Activated naive CD8-positive, alpha-beta T cell treated with anti-CD3 and anti-CD28 coated beads, Interleukin-2, amount 10 ng/mL, durations not matched to agents 7 days and 5 days (primary cell): ENCODE measurements at places on chromosomes 3 and 15. TPM values are rescaled to one million over a fixed set of nuclear protein-coding genes. Genes with fewer than 3 reads are reported as not detected.
A peak's percentile ranks its signal among the peaks of the same experiment; 100 is the strongest.

DNA sequence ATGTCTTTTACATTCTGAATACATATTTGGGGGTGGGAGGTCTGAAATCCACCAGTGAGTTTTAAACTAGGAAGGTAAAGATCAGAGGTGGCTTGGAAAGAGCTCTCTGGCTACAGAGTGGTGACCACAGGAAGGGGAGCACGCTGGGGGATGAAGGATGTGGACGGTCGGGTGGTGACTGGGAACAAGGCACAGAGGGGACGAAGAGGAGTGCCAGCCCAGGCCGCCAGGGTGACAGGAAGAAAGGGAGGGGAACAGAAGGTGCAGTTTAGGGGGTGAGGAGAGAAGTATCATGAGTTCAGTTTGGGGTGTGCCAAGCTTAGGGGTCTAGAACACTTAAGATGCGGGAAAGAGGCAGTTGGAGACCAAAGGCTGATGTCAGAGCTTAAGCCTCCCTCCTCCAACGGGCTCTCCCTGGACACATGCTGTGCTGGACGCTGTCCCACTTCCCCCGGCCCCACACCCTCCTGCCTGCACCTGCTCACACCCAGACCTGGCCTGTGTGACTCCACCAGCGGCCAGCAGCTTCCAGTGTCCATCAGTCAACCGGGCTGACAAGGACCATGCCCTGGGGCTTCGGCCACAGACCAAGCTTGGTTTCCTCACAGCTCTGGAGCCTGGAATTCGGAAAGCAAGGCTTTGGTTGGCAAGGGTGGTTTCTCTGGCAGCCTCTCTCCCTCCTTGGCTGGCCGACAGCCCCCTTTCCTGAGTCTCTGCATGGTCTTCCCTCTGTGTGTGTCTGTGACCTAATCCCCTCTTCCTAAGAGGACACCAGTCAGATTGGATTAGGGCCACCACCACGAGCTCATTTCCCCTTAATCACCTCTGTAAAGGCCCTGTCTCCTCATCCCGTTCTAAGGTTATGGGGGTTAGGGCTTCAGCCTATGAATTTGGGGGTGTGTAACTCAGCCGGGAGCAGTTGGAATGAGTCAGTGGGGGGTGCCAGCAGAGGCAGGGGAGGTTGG, 120.4 kb upstream of the IQSEC1 start:
- H3K27ac ChIP-seq, result peak overlapping the region; percentile 26
- H3K27me3 ChIP-seq, result peaks cover 5% of the 10 kb centered on the region
- no peak for DNase-seq
- peaks cover 6% of the 10 kb centered on the region for H3K36me3 ChIP-seq

DNA sequence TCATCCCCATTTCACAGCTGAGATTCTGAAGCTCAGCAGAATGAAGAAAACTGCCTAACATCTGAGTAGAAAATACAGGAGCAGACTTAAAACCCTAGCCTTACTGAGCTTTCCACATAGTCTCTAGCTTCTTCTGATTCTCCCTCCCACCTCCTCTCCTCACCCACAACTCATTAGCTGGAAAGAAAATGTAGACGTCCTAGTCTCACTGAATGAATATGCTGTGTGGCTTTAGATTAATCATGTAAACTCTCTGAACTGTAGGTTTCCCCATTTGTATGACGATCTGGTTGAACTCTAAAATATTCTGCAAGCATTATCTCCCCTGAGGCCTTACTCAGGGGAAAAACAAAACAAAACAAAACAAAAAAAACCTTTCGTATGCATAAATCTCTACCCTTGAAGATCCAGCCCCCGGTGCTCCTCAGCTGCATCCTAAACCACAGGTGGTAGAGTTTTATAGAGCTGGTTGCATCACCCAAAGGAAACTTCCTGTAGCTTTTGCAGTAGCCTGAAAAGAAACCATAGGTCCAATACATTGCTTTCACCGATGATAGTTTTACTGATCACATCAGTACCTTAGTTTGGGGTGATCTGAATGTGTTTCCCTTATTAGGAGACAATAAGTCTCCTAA, 40.6 kb downstream of the FOXB1 start:
- H3K27me3 ChIP-seq, result peaks cover 9% of the 10 kb centered on the region
- peak overlapping the region; percentile 41 for H3K4me3 ChIP-seq
- peak overlapping the region; percentile 68 for H3K27ac ChIP-seq
- no peak for DNase-seq

DNA sequence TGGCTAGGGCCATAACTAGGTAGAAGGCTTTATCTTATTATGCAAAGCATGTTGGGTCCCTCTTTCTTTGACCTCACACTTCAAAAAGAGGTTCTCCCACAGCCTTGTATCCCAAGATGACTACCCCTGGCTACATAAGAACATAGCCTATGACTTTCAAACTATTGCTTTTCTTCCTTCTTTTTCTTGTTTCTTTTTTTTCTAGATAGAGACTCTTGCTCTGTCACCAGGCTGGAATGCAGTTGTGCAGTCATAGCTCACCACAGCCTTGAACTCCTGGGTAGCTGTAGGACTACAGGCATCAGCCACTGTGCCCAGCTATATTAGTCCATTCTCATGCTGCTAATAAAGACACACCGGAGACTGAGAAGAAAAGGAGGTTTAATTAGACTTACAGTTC, 47.2 kb downstream of the DIPK2A start:
- H3K27ac ChIP-seq, result no peak overlapping the region
- no peaks in the 10 kb centered on the region for H3K27me3 ChIP-seq
- H3K4me3 ChIP-seq, result no peak overlapping the region
- H3K4me1 ChIP-seq, result no peaks in the 10 kb centered on the region
- peaks cover 2% of the 10 kb centered on the region for H3K36me3 ChIP-seq

DNA sequence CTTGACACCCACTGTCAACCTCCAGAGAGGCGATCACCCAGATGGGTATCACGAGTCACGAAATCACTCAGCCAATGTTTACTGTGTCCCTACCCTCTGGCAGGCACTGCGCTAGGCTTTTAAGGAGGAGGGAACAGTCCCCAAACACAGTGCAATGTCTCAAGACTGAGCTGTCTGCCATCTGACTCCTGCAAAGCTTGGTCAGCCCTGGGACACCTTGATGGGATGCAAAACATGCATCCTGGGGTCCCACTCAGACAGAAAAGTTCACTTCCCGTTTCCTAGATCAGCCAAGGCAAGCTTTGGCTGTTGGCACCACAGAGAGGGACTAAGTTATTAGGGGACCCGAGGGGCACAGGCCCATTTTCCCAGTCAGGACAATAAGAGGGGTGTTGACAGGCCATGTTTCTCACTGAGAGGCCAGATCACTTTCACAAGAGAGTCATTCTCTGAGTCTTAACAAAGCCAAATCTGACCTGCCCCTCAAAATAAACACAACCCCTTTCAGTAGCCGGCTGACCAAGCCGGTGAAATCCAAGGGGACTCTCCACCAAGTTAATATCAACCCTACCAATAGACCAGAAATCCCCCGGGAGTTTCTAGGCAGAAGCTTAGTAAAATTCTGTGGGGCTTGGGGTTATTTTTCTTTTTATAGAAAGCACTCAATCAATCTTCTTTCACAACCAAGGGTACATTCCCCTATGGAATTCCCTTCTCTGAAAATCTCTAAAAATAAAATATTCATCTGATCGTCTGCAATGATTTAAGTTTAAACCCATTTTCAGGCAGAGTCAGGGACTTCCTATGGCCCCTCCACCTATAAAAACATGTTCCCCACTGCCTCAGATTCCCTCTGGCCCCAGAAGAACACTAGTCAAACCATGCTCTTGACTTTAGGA, 3.5 kb downstream of the RFTN1 start:
- no peaks in the 10 kb centered on the region for H3K27me3 ChIP-seq
- no peak for DNase-seq
- H3K27ac ChIP-seq, result peak overlapping the region; percentile 84

DNA sequence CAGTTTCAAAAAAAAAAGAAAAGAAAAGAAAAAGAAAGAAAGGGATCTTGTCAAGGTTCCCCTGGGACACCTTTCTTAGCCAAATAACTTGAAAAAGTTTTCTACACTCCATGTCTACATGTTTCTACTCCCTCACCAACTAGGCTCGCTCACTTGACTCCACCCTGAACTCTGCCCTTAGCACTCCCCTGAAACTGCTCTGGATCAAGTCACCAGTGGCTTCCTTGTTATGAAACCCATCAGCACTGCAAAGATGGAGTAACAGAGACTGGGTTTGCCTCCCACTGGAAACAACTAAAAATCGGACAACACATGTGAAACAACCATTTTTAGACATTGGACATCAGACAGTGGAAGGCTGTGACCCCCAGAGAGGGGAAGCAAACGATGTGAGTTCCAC, 36.8 kb downstream of the TMEM40 start:
- no peaks in the 10 kb centered on the region for H3K36me3 ChIP-seq
- H3K27me3 ChIP-seq, result peaks cover 2% of the 10 kb centered on the region
- H3K4me1 ChIP-seq, result peaks cover 9% of the 10 kb centered on the region
- no peak overlapping the region for H3K27ac ChIP-seq
- no peak overlapping the region for H3K4me3 ChIP-seq
- no peak for DNase-seq

- H3K36me3 ChIP-seq, result no peaks in the 10 kb centered on the region
- no peak for DNase-seq
- no peak overlapping the region for H3K27ac ChIP-seq
- no peaks in the 10 kb centered on the region for H3K4me1 ChIP-seq
Measured at GRCh38 chr3:2838546-2839157, 271.5 kb downstream of the IL5RA start.

DNA sequence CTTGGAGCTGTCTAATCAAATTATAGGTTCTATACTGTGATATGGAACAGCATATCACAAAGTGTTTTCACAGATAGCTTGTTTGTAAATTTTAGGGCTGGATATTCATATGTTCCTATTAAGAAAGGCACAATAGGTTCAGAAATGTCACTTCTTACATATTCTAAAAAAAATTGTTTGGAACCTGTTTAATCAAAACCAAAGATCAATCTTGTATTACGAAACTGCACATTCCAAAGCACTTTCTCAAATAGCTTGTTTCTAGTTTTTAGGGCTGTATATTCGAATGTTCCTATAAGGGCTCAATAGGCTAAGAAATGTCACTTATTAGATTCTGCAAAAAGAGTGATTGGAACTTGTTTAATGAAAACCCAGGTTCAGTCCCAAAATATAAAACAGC, 67.4 kb upstream of the OSBPL11 start:
- no peak overlapping the region for H3K27ac ChIP-seq
- no peaks in the 10 kb centered on the region for H3K4me1 ChIP-seq
- no peaks in the 10 kb centered on the region for H3K27me3 ChIP-seq
- H3K36me3 ChIP-seq, result no peaks in the 10 kb centered on the region

- no peak for DNase-seq
- H3K4me3 ChIP-seq, result no peak overlapping the region
- H3K4me1 ChIP-seq, result no peaks in the 10 kb centered on the region
- no peaks in the 10 kb centered on the region for H3K36me3 ChIP-seq
- no peak overlapping the region for H3K27ac ChIP-seq
Measured at GRCh38 chr3:21729888-21730459, 21.0 kb downstream of the ZNF385D start.

DNA sequence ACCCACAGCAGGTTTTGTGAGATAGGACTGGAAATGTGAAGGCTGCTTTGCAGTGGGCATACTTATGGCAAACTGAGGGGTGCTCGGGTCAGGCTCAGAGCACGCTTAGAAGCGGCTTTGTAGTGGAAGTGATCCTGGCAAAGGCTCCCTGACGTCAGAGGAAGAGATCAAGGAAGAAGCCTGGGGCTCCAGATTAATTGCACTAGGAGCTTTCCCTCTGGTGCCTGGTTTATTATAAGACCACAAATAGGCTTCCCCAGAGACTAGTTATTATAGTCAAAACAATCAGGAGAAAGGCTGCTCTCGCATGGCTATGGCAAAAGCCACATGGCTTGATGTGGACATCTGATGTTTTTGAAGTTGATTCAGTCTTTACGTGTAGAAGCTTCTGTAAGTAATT, 515.1 kb downstream of the GABRG3 start:
- H3K27me3 ChIP-seq, result no peaks in the 10 kb centered on the region
- no peak for DNase-seq
- H3K36me3 ChIP-seq, result no peaks in the 10 kb centered on the region
- H3K4me1 ChIP-seq, result no peaks in the 10 kb centered on the region
- H3K4me3 ChIP-seq, result no peak overlapping the region

DNA sequence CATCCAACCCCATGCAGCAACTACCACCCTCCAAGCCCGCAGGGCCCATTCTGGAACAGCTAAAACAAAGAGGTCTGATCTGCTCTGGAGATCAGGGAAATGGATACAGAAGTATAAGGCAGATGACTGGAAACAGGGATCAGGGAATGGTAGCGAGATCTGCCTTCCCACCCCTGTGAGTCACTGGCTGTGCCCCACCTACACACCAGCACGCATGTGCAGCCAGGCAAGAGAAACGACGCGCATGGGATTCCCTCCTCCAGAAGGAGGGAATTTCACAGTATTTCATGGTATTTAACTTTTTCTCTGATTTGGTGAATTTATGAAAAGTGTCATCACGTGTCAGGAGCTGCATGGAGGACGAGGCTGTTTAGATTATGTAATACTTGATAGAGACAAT, 116.7 kb downstream of the ARRDC4 start:
- no peak overlapping the region for H3K4me3 ChIP-seq
- no peaks in the 10 kb centered on the region for H3K36me3 ChIP-seq
- peaks cover 4% of the 10 kb centered on the region for H3K27me3 ChIP-seq
- H3K27ac ChIP-seq, result no peak overlapping the region
- H3K4me1 ChIP-seq, result peaks cover 1% of the 10 kb centered on the region
- no peak for DNase-seq

DNA sequence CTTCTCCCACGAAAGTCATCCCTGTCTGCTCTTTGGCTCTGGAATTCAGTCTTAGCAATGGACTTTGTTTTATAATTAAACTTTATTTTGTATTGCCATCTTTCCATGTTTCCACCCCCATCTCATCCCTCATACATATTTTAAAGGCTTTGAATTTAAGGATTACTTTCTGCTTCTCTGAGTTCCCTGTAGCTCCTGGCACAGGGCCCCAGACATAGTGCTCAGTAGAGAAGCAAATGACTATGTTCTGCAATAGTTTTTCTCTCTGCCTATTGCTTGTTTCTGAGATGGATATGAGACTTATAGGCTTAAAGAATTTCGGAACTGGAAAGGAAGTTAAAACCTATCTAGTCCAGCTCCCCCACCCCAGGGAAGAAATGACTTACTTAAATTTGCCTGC, 197.0 kb downstream of the LPP start:
- H3K36me3 ChIP-seq, result peaks cover 16% of the 10 kb centered on the region
- peaks cover 2% of the 10 kb centered on the region for H3K4me1 ChIP-seq
- no peaks in the 10 kb centered on the region for H3K27me3 ChIP-seq
- no peak overlapping the region for H3K27ac ChIP-seq

GRCh38 chr3:194287977-194288706, 63.0 kb downstream of the CPN2 start:
- no peak overlapping the region for H3K4me3 ChIP-seq
- H3K27ac ChIP-seq, result no peak overlapping the region
- H3K27me3 ChIP-seq, result peaks cover 51% of the 10 kb centered on the region
- H3K4me1 ChIP-seq, result no peaks in the 10 kb centered on the region
- DNase-seq, result no peak
- no peaks in the 10 kb centered on the region for H3K36me3 ChIP-seq

ECT2 gene
- total RNA-seq, result 46.4 TPM

CYP19A1 gene
- not detected for total RNA-seq

GP9 gene
- total RNA-seq, result not detected

TMCO5A gene
- total RNA-seq, result not detected

SLC2A2 gene
- total RNA-seq, result not detected

GOLGA8G gene
- not detected for total RNA-seq

LMAN1L gene
- total RNA-seq, result 0.37 TPM

CMTM8 gene
- 2.7 TPM for total RNA-seq
